ENCODE measurements at places on chromosomes 16 and 17.

GRCh38 chr16:756428-756827, 4.1 kb upstream of the MSLN start:
- DNase-seq: no peak

- DNase-seq: no peak
Observed at GRCh38 chr17:72206376-72206775, 85.6 kb downstream of the SOX9 start.

DNA sequence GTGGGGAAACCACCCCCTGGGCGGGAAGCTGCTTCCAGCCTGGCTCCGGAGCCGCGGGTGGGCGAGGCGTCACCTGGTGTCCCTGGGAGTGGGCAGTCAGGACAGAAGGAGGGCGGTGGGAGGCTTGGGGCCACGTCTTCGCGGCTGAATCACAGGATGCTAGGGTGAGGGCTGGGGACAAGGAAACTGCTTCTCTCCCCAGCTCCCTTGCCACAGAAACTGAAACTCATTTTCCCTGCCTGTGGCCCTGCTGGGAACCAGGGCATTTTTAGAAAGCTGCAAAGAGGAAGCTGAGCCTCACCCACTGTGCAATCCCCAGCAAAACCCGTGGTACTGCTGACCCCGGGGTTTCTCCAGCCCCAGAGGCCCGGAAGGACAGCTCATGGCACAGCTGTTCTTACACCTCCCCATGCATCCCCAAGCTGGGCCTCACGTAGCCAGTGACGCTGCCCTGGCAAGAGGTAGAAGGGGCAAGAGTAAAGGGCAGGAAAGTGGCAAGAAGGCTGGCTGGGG, 8.2 kb downstream of the RHBDF2 start:
- DNase-seq: peak; percentile 23

DNA sequence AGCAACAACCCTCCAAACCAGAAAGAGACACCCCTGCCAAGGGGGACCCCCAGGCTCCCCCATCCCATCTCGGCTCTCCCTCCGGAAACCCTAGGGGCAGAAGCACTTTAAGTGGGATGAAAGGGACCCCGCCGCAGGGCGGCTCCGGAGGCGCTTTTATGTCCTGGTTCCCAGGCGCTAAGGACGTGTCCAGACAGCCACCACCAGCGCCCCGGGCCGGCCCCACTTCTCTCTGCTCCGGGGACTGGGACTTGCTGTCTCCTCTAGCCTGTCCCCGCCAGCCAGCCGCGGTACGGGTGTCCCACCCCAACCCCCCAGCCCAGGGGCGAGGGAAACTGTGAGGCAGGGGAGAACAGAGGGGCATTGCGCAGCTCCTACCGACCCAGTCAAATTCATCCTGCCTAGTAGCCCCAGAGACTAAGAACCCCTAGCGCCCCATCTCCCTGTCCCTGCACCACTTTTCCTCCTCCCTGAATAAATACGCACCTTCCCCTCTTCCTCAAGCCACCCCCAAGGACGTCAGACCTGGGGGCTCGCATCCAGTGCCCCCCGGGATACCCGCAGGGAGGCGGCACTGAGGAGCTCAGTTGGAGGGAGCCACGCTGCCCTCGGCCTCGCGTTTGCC, 4.1 kb downstream of the SP6 start:
- no peak for DNase-seq

GRCh38 chr17:56913867-56914580, at the start of gene TRIM25:
TSS of gene TRIM25 (minus strand) at chr17:56914049. CDS start at chr17:56913988, 61 bp downstream.
- peak; percentile 91 for DNase-seq

DNA sequence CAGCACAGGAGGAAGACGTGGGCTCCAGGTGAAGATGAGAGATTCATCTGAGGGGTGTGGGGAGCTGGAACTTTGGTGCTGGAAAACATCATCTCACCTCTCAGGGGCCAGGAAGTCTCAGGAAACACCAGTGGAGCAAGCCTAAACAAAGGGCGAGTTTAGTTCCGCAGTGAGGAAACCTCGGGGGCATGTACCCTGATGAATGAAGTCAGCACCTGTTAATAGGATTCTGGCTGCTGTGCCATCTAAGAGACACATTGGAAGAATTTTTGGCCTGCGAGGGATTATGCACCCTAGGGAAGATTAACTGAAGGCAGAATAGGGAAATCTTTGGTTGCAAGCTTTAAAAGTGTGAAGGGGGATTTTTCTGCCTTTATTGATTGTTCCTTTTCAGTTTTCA, 94.7 kb upstream of the CACNG5 start:
- DNase-seq: no peak

All from activated gamma-delta T cell (primary cell).